Neural crest cell (in vitro differentiated cells): ENCODE measurements at places on chromosomes 16 and 17.

DNA sequence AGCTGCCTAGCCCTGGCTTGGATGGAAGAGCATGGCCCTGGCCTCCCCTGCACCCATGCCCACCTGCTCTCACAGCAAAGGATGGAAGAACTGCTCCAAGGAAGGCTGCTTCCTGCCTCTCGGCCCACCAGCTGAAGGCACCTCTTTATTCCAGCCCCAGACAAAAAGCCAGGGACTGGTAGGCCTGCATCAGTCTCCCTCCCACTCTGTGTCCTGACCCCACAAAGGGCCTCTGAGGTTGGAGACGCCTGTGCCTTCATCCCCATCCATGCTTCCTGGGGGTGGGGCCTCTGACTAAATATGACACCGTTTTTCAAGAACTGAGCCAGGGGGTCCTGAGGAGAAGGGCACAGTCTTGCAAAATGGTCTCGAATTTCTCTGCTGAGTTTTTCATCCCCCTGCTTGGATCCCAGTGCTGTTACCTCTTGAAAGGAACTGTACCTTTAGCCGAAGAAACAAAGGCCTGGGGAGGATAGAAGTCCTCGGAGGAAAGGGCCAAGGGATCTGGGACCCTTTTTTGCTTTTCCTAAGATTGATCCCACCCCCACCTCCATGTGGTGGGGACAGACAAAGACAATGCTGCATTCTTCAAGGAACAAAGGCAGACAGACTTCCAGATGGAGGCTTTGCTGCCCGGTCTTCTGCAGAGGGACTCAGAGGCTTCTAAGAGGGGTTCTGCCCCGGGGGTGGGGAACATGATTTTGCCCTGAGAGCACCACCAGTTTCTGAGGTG, 5.2 kb downstream of the C17orf50 start:
- H3K27ac ChIP-seq: peak overlapping the region; percentile 98
- no peaks in the 10 kb centered on the region for H3K36me3 ChIP-seq

DNA sequence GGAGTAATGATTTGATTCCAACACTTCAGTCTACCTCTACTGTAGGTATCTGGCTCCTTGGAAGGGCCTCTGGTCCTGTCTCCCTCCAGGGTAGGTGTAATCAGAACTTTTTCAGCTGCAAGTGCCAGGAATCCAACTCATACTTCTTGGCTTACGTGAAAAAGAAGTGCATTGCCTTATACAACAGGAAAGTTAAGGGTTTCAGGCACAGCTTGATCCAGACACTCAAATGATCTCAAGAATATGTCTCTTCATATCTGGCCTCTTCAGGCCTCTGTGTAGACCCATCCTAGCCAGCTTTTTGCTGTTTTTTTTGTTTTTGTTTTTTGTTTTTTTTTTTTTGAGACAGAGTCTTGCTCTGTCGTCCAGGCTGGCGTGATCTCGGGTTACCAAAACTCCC, 4.2 kb upstream of the CORO1A start:
- H3K36me3 ChIP-seq: no peaks in the 10 kb centered on the region
- no peak overlapping the region for H3K4me3 ChIP-seq
- no peaks in the 10 kb centered on the region for H3K27me3 ChIP-seq
- no peak for DNase-seq
- H3K4me1 ChIP-seq: no peaks in the 10 kb centered on the region
- no peak overlapping the region for H3K27ac ChIP-seq

DNA sequence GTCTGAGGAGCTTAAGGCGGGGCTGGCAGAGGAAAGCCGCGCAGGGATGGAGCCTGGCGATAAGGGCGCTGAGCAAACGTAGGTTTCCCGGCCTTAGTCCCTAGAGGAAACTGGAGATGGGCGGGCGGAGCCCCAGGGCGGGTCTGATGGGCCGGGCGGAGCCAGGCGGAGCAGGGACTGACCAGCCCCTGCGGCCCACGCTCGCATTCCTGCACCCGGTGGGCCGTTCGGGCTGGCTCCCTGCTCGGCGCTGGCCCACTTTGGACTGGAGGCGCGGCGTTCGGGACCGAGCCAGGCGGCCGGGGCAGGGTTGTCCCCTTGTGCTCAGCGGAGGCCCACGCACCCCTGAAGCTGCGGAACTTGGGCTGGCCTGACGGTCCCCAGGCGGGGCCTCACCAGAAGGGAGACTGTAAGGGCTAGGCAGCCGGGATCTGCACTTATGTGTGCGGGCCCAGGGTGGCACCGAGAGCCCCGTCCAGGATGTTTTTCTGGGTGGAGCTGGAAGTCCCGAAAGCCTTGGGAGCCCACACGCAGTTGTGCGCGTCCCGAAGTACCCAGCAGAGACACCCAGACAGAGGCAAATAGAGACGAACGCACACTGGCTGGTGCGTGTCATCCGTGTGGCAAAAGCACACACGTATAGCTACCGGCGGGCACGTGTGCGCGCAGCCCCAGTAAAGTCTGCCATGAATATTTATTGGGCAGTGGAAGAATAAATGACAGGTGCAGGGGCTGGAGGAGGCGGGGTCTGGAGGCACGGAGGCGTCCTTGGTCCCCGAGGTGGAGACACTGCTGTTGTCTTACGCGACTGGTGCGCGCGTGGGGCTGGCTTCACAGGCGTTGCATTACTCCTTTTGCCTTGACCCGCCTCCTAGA, 1.4 kb downstream of the PYDC1 start:
- H3K36me3 ChIP-seq: no peaks in the 10 kb centered on the region
- H3K4me1 ChIP-seq: peaks cover 8% of the 10 kb centered on the region
- H3K4me3 ChIP-seq: peak overlapping the region; percentile 78
- no peak for DNase-seq

GRCh38 chr16:72013389-72013788, 4.8 kb downstream of the DHODH start:
- DNase-seq: no peak
- peaks cover 9% of the 10 kb centered on the region for H3K4me1 ChIP-seq
- peak overlapping the region; percentile 73 for H3K27ac ChIP-seq
- no peak overlapping the region for H3K4me3 ChIP-seq

DNA sequence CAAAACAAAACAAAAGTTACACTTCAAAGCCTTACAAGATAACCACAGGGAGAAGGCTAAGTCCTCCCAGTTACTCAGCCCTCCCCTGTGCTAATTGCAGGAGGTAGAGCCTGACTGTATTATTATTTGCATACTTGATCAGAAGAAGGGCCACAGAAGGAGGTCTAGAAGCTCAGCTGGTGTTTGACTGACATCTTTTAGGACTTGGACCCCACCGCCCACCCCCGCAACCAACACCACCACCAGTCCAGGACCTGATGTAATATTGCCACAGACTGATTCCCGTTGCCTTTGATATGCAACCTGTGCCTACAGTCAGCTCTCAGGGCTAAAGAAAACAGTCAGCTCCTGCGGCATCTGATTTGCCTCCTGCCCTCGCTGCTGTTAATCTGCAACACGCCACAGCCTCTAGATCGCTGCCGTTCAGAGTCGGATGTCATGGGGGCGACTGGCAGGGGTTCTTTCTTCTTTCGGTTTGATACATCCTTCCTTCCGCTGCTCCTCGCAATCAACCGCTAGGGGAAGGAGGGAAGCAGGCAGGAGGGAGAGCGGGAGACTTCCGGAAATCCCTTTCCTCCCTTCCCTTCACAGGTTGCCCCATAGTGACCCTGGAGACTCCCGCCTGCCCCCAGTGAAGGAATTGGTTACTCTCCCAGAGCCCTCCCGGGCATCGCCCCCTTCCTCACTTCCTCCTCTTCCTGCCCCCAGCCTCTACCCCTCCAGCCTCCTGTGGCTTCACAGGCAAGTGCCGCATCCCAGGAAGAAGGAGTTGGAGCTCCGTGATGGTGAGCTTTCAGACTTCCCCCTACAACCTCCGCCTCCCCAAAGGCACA, 90.5 kb upstream of the SOX9 start:
- peak; percentile 50 for DNase-seq
- H3K27me3 ChIP-seq: no peaks in the 10 kb centered on the region
- H3K4me1 ChIP-seq: peaks cover 67% of the 10 kb centered on the region
- no peaks in the 10 kb centered on the region for H3K36me3 ChIP-seq
- H3K4me3 ChIP-seq: peak overlapping the region; percentile 86

GRCh38 chr17:17183744-17184143, 22.4 kb downstream of the PLD6 start:
- H3K27me3 ChIP-seq: no peaks in the 10 kb centered on the region
- H3K27ac ChIP-seq: peak overlapping the region; percentile 43
- no peak overlapping the region for H3K4me3 ChIP-seq
- peaks cover 12% of the 10 kb centered on the region for H3K36me3 ChIP-seq
- no peak for DNase-seq
